Transverse colon (tissue), 4 donors: ENCODE measurements at places on chromosomes 1 and 21.
A peak's percentile ranks its signal among the peaks of the same experiment; 100 is the strongest.

- no peak for DNase-seq
Observed at GRCh38 chr1:75392278-75392677, 218.6 kb downstream of the SLC44A5 start.

DNA sequence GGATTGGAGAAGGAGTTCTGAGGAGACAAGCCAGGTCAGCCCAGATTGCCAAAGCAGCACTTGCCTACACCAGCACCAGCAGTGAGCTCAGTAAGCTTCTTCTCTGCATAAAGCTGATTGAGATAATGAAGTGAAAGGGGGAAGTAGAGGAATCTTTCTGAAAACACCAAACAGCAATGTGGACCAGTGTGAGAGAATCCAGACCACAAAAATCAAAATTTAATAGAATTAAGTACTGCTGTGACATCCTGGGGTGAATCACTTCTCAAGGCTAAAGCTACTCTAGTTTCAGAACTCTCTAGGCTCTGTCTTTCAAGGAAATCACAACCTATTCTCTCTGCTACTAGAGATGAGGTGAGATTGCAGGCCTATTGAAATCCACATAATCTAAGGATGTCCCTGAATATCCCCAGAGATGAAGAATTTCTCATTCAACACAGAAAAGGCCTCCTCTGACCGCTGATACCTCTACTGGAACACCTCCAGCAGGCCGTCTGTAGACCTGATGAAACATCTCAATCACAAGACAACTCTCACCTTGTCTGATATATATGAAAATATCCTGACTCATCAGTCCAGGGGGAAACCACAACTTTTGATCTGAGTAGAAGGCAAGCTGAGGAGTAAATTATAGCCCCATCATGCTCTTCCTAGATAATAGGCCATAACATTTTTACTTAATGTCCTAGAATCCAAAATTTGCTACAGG lies at the start of gene FCRL4:
FCRL4 (minus strand) TSS at position 127 of the 709 bp plus-strand sequence. CDS start 141 bp downstream, outside the sequence.
- DNase-seq: no peak

DNA sequence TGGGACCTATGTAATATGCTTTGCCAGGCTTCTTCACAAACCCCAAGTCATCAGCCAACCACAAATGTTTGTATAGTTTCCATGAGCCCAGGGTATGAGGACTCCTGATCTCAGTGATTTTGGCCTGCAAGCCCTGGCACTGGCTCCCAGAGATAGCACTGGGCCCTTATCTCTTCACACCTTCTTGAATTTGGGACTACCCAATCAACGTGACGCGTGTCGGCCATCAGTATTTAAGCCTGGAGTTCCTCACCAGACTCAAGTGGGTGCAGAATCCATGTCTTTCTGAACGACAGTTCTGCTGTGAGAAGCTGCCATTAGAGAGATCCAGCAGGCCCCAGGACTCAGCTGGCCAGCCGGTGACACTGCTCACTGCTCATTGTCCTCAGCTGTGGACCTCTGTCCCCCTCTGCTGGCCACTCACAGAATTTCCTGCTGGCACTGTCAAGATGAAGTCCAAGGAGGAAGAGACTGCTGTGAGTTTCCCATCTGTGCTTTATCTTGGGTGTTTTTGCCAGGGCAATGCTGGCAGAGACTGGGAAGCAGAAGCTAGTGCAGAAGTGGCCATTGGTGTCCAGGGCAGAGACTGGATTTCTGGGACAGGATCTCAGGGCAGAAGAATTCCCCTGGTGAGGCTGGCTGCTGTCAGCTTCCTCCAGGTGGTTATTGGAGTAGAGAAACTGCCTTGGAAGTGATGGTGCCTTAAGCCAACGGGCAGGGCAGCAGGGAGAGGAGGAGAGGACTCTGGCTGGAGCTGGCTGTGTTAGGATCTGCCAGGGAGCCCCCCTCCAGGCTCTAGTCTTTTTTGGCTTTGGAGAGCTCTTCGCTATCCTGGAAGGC lies 28.4 kb downstream of the TMCC2 start:
- DNase-seq: peak; percentile 93

- DNase-seq: no peak
Observed at GRCh38 chr1:48619539-48619938, 147.5 kb upstream of the SPATA6 start.

DNA sequence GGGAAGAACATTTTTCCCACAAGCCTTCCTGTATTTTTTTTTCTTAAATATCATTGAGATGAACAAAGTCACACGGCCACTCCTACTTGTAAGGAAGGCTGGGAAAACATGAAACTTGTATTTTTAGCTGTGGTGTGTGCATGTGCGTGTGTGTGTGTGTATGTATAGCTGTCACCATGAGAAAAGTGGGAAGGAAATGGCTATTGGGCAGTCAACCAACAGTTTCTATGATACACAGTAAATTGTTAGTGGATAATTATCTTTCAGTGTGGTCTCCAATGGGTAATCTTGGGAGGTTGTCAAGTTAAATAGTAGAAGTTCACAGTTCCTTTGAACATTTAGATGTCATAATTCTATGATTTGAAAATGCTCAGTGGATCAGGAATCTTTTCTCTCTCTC lies 132.7 kb upstream of the USP24 start:
- DNase-seq: no peak

DNA sequence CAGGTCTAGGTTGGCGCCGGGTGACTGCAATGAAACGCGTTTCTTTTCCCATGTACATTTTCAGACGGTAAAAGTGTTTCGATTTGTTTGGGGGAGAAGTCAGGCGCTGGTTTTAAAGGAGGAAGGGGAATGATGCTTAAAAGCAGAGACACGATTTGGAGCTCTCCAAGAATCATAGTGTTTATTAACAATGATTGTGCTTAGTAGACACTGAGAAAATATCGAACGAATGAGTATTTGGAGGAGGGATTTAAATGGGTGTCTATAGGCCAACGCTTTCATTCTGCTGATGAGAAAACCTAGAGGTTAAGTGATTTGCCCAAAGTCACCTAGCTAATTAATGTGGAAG lies 36.9 kb upstream of the JAK1 start:
- DNase-seq: no peak

DNA sequence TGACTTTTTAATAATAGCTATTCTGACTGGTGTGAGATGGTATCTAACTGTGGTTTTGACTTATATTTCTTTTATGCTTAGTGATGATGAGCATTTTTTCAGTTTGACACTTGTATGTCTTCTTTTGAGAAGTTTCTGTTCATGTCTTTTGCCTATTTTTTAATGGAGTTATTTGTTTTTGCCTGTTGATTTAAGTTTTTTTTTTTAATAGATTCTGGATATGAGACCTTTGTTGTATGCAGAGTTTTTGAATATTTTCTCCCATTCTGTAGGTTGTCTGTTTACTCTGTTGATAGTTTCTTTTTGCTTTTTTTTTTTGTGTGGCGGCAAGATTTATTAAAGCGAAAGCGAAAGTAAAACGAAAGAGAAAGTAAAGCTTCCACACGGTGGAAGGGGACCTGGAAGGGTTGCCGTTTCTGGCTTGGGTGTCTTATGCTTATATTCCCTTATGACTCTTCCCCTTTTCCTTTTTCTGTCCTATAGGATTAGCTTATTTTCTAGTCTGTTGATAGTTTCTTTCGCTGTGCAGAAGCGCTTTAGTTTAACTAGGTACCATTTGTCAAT lies 67.6 kb downstream of the TBX19 start:
- no peak for DNase-seq

- no peak for DNase-seq
Observed at GRCh38 chr1:67555461-67556296, 125.5 kb upstream of the SERBP1 start.

GRCh38 chr1:88191917-88192316 lies 492.2 kb upstream of the PKN2 start:
- no peak for DNase-seq
